ENCODE measurements at places on chromosomes 5 and 9.
A peak's percentile ranks its signal among the peaks of the same experiment; 100 is the strongest.

DNA sequence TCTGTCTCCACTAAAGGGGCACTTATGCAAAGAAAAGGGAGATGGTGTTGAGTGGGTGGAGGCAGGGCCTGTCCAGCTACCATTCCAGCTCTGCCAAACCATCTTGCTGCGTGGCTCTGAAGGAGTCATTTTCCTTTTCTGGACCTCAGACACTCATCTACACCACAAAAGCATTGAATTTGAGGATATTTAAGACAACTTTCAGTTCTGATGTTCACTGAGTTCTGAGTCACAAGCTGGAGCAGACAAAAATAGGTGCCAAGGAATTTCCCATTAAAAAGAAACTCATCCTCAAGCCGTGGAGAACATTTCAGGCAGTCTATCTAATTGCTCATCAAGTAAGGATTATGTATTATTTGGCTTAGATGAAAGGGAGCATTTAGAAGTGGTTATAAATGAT is 195.0 kb upstream of the TBC1D2 start:
- DNase-seq = no peak

GRCh38 chr5:92822183-92822582 is 758.8 kb downstream of the NR2F1-AS1 start:
- DNase-seq = no peak

DNA sequence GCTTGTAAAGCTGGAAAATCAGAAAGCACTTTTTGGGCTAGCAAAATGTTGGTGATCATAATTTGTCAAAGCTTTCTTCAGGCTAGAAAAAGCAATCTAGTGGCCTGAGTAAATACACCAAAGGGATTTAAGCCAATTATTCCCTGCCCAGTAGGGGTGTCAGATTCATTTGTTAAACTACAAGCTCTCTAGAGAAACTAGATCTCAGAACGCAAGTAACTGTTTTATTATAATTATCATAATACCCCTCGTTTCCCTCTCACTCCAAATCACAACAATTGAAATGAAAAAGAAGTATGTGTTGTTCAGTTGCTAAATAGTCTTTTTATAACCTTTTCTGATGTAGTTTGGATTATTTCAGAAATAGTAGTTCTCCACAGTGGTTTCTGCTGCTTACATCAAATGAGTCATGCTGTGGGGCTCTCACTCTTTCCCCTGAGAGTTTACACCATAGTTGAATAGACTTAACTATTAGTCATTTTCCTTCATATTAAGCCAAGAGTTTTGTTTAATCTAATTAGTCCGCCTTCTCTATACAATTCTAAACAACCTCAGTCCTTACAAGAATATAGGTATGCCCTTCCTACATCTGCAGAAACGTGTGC is 918.6 kb upstream of the DMAC1 start:
- DNase-seq = no peak

DNA sequence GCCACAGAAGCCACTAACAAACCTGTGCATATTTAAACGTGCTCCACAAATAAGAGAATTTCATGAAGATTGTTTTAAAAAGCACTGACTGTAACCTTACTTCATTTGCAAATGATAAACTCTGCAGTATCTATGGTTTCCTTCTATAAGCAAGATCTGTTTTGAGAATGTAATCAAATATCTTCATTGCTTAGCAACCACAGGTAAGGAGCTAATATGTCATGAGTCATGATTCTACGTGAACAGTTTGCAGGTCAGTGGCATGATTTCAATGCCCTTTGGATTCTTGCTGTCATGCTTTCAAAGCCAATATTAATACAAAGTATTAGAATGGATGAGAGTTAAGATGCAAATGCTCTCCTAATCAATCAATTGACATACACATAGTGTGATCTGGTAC is 325.0 kb downstream of the EDIL3 start:
- DNase-seq = no peak

DNA sequence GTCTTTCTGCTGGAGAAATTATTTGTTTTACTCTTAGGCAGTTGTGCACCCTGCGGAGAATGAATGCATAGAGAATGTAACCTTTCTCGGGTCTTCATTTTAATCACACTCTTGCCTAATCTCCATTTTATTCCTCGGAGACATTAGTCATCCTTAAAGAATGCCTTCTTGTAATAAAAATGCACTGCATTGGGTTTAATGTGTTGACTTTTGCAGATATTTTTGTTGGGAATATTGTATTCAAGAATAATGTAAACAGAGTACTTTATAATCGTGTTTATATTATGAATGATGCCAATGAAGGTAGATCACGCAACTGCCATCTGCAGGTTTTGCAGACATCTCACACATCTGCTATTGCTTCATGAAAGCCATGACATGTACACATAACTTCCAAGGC is 1093.9 kb upstream of the CDH6 start:
- no peak for DNase-seq

- no peak for DNase-seq
Measured at GRCh38 chr9:81629440-81629839, 59.9 kb downstream of the TLE1 start.

DNA sequence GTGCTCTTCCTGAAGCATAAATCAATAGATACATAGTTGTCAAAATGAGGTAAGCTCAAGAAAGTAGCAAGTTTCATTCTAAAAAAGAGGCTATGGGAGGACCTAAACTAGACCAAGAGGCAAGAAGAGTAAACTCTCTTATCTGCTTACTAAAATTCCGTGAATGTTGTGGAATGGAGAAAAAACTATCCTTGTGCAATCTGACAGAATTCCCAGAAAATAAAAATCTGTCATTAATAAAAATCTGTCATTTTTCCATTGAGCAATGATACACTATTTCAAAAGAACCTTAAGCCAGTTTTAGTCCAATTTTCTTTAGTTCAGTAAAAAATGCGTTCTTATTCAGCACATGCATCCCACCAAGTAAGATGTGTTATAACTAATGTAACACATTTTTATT is 15.9 kb upstream of the FANCC start:
- DNase-seq = no peak

- DNase-seq = no peak
Measured at GRCh38 chr5:1107167-1108022, 4.5 kb downstream of the SLC12A7 start.

DNA sequence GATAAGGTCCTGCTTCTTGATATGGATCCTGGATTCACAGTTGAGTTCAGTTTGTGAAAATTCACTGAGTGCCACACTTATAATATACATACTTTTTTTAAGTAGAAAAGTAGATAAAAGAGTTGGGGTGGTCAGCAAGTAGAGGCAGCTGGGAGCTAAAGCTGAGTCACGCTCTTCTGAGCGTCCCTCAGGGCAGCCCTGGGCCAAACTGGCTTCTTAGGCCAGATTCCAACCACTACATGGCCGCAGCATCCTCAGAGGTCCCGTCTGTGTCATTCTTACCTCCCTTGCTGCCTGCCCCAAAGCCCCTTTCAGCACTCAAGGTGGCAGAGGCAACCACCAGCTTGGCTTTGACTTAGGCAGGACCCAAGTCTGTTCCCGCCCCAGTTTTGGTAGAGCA is 123.3 kb upstream of the TBC1D2 start:
- no peak for DNase-seq

- no peak for DNase-seq
Measured at GRCh38 chr9:91541734-91542133, 118.1 kb upstream of the NFIL3 start.

GRCh38 chr9:13608451-13608850 is 329.0 kb upstream of the MPDZ start:
- DNase-seq = no peak

GRCh38 chr5:137015540-137016116 is 483.5 kb downstream of the SPOCK1 start:
- no peak for DNase-seq

- DNase-seq = no peak
Measured at GRCh38 chr5:175902026-175902425, 30.6 kb downstream of the CPLX2 start.

DNA sequence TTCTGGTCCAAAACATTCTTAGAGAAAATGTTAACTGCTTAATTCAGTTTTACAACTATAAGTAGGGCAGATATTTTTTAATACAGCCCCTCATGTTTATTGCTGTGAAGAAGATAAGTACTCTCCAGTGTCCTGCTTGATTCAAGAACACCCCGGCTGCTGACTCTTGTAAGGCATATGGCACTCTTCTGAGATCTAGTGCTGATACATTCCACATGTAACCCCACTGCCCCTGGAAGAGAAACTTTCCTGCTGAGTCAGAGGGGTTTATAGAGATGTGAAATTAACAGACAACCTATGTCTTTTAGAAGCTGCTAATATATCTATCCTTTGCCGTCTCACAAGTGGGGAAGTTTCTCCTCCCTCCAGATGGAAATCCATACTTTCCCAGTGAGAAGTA is 1.0 kb upstream of the MINAR2 start:
- DNase-seq = no peak

GRCh38 chr5:27062451-27062850 is 24.1 kb upstream of the CDH9 start:
- DNase-seq = no peak

DNA sequence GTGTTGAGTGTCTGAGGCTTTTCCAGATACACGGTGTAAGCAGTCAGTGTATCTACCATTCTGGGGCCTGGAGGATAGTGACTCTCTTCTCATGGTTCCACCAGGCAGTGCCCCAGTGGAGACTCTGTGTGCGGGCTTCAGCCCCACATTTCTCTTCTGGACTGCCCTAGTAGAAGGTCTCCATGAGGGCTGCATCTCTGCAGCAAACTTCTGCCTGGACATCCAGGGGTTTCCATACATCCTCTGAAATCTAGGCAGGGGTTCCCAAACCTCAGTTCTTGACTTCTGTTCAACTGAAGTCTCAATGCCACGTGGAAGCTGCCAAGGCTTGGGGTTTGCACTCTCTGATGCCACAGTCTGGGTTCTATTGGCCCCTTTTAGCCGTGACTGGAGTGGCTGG is 256.6 kb upstream of the ITGA1 start:
- no peak for DNase-seq

GRCh38 chr5:22460189-22460588 is 393.0 kb downstream of the CDH12 start:
- no peak for DNase-seq

- peak; percentile 28 for DNase-seq
Measured at GRCh38 chr9:71814226-71814625, 45.9 kb upstream of the CEMIP2 start.

DNA sequence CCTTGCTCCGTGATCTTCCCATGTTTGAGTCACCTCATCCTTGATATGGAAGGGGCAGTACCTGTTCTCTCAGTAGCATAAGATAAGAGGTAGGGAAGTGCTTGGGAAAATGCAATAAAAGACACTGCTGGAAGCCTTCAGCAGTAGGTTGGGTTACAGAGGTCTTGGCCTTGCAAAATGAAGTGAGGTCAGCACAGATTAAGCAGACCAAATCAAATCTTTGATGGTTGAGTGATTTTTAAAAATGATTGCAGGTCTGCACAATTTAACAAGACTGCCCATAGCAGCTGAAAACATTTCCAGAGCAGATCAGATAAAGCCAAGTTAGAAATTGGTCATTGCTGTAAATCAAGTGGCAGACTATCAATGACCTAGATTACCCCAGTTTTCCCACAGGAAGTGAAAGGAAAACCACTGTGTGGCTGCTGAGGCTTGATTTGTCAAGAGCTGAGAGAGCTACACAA is 32.9 kb downstream of the PALM2AKAP2 start:
- no peak for DNase-seq

DNA sequence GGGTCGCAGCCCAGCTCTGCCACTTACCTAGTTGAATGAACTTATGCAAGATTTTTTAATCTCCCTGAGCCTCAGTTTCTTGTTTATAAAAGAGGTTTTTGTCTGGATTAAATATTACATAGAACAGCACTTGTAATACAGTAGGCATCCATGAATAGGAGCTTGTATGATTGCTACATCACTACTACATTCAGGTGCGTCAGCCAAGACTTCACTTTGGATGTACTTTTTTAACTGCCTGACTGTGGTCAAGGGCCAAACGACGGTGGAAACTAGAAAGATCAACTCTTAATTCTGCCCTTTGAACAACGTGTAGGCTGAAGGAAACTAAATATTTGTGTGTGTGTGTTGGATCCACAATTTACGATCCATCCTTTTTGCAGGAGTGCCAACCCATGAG is 172.8 kb downstream of the RFK start:
- DNase-seq = no peak

DNA sequence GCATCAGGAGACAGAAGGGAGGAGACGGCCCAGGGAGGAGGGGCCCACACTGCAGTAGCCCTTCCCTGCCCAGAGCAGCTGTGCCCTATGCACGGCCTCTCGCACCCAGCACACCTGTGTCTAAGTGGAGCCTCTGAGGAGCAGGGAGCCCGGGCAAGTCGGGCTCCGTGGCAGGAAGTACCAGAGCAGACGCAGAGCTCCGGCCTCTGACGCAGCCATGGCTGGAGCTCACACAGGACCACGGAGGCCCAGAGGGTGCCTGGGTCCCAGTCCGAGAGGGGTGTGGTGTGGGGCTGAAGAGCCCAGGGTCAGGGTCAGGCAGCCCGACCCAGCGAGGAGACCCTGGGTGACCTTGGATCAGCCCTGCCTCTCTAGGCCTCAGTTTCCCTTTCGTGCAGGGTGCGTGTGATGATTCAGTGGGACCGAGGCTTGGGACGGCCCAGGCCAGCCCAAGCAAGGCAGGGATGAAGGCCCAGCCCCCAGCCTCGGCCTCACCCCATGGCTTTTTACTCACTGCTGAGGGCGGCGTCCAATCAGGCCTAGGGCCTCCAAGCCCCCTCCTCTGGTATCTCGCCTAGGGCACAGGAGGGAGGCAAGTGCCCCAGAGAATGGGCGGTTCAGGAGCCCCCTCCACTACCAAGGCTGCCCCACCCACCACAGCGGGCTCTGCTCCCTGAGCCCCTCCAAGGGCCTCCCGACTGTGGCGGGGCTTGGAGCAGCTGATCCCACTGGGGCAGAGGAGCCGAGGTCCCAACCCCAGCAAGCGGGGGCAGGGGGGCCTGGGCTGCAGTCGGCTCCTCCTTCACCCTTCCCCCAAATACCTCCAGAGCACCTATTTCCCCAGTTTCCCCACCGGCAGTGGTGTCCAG is 4.3 kb upstream of the AGPAT2 start:
- DNase-seq = no peak

DNA sequence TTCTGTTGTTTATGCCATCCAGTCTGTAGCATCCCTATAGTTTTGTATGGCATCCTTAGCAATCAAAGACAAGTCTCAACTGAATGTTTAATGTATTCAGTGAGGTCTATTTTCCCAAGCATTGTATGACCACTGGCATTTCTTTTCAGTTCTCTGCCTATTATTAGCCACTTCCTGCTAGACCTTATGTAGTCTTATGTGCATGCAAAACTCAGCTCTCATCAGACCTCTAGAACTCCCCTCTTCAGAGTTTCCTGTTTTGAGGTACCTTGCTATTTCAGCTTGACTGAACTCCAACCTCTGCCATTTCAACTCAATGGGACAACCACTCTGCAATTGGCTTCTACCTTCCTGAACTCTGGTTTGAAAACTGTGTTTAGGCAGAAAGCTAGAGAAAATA is 113.2 kb downstream of the SLC25A46 start:
- DNase-seq = no peak

DNA sequence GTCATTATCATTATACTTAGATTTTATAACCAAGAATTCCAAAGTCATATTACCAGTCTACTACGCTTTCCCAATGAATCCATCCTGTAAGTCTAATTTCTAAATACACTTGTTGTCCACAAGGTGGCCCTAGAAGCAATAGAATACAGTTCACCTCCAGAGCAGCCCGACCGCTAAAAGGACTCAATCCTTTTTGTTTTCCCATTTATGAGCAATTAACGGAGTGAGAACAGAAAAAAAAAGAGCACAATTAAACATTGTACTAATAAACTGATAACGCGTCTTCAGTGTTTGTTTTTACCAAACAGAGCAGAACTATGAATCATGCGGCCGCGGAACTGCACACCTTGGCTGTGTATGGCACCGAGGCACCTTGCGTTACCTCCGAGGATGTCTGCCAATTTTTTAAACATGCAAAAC is 160.7 kb upstream of the DAPK1 start:
- DNase-seq = no peak
